ENCODE measurements at places on chromosomes 16 and 17. TPM values are rescaled to one million over a fixed set of nuclear protein-coding genes. Genes with fewer than 3 reads are reported as not detected.

GNG13 gene
- total RNA-seq, result not detected

HYDIN gene
- 7.0 TPM for total RNA-seq

SLC4A1 gene
- not detected for total RNA-seq

DNA sequence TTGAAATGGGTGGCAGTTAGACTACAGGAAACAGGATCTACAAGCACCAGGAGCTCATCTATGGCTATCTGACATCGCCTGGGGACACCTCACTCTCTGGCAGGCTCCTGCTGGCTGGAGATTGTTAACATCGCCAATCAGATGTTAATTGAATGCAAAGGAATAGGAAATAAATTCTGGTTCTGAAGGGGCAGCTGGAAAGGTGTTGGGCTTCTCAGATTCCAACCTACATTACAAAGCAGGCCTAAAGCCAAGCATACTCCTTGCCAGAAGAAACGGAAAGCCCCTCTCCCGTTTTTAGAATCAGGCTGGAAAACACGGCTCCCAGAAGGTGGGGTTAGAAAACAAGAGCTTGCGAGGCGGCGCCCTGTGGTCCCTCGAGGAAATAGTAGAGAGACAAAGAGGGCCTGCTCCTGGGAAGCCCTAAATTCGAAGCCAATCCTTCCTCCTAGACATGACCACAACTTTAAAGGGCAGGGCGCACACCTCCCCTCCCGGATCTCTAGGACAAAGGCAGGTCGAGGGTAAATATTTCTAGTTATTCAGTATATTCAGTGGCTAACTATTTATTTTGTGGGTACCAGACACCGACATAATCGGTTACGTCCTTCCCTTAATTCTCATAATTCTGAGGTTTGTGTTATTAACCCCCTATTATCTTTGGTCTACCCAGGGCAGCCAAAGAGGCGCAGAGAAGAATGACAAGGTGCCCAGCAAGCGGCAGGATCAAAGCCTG, 763 bp upstream of the TOM1L1 start:
- peak overlapping the region; percentile 93 for H3K4me3 ChIP-seq
- peak; percentile 80 for DNase-seq
- peaks cover 9% of the 10 kb centered on the region for H3K36me3 ChIP-seq
- peak overlapping the region; percentile 11 for H3K27ac ChIP-seq
- H3K4me1 ChIP-seq, result peaks cover 4% of the 10 kb centered on the region

GRCh38 chr16:81457326-81458133, 12.9 kb downstream of the CMIP start:
- no peak overlapping the region for H3K27ac ChIP-seq
- peaks cover 30% of the 10 kb centered on the region for H3K36me3 ChIP-seq
- peak; percentile 69 for DNase-seq

- DNase-seq, result no peak
- H3K4me1 ChIP-seq, result no peaks in the 10 kb centered on the region
- no peaks in the 10 kb centered on the region for H3K27me3 ChIP-seq
- no peaks in the 10 kb centered on the region for H3K36me3 ChIP-seq
These were observed 112.4 kb upstream of the NOL11 start for GRCh38 chr17:67605256-67605912.

DNA sequence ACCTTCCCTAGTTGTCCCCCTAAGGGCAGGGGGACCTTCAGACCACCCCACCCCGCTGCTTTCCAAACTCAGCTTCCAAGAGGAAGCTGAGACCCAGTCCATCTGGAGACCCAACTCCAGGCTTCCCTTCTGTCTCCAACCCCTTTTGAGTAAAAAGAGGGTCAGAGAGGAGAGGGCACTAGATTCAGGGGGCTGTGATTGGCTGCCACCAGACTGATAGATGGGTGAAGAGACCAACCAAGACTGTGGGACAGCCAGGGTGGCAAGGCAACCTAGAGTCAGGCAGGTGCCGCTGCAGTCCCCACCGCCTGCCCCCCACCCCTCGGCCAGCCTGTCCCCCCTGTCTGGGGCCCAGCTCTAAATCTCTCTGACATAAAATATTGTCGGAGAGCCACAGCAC, 92.5 kb downstream of the SDK2 start:
- peak; percentile 87 for DNase-seq
- H3K27ac ChIP-seq, result no peak overlapping the region
- no peaks in the 10 kb centered on the region for H3K27me3 ChIP-seq

- H3K27me3 ChIP-seq, result no peaks in the 10 kb centered on the region
- H3K36me3 ChIP-seq, result no peaks in the 10 kb centered on the region
- DNase-seq, result no peak
- no peak overlapping the region for H3K4me3 ChIP-seq
These were observed 579.3 kb downstream of the TOX3 start for GRCh38 chr16:51967646-51968045.

DNA sequence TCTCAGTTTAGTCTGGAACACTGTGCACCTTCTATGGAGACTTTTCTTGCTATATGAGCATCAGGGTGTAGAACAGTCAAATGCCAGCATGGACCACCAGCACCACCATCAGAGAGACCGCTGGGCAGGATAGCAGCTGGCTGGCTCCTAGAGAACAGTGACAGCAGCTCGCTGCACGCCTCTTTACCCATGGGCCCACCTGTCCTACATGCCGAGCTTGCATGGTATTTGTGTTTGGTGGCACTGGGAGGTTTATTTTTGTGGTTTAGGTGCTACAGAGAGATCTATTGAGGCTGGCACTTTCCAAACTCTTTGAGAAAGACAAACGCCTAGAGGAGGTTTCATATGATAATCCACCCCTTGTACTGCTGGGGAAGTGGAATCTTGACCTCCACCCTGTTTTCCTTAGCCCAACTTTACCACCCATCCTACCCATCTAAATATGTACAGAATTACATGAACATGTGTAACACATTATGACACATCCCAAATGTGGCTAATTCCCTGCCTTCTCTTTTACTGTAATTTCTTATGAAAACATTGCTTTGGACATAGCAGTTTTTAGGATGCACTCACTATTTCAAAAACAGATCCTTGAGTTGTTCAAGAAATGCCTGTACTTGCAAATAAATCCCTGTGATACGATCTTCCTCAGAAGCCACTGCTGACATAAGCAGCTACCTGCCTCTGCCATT, 46.3 kb downstream of the COG7 start:
- peaks cover 4% of the 10 kb centered on the region for H3K4me1 ChIP-seq
- no peak overlapping the region for H3K27ac ChIP-seq
- DNase-seq, result no peak
- H3K27me3 ChIP-seq, result no peaks in the 10 kb centered on the region
- no peak overlapping the region for H3K4me3 ChIP-seq

- H3K27ac ChIP-seq, result no peak overlapping the region
- no peak for DNase-seq
- H3K4me3 ChIP-seq, result no peak overlapping the region
- peaks cover 7% of the 10 kb centered on the region for H3K4me1 ChIP-seq
- H3K36me3 ChIP-seq, result no peaks in the 10 kb centered on the region
These were observed 516.4 kb downstream of the GRIN2A start for GRCh38 chr16:9665851-9666271.

DNA sequence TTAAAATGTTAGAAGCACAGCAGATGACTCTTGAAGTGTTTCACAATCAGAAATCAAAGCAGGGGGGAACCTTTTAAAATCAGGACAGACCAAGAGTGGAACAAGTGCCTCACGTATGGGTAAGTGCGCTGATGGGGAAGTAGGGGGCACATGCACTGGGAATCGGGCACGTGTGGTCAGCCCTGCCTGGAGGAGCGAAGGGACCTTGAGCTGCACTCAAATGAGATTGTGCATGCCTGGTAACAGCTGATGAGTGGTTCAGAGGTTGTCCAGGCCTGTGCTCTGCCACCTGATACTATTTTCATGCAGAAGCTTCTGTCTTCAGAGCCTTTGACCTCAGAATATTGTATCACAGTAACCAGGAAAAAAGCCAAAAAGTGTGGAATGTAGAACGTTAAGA, 13.7 kb upstream of the XYLT2 start:
- no peaks in the 10 kb centered on the region for H3K27me3 ChIP-seq
- peaks cover 5% of the 10 kb centered on the region for H3K4me1 ChIP-seq
- no peak for DNase-seq

GRCh38 chr16:75296606-75297005, 45.2 kb upstream of the BCAR1 start:
- no peak overlapping the region for H3K27ac ChIP-seq
- peaks cover 56% of the 10 kb centered on the region for H3K36me3 ChIP-seq
- H3K27me3 ChIP-seq, result no peaks in the 10 kb centered on the region
- no peaks in the 10 kb centered on the region for H3K4me1 ChIP-seq
- no peak for DNase-seq
- H3K4me3 ChIP-seq, result no peak overlapping the region

DNA sequence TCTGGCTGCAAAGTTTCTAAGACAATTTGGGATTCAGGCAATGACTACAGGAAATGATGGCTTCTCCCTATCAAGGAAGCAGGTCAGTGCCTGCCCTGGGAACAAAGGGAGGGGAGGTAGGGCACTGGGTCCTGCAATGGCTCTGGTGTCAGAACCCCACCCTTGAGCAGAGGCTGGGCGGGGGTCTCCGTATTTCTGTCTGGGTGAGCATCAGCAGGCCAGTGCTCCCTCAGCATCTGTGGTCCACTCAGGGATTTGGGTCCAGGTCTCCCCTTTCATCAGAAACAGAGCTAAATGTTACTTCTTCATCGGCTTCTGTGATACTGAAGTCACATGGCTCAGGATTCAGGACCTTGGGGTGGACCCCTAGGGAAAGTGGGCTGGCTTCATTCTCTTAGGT, 195.5 kb upstream of the CDH5 start:
- DNase-seq, result peak; percentile 4
- no peaks in the 10 kb centered on the region for H3K27me3 ChIP-seq
- H3K27ac ChIP-seq, result no peak overlapping the region
- no peaks in the 10 kb centered on the region for H3K4me1 ChIP-seq
- H3K36me3 ChIP-seq, result no peaks in the 10 kb centered on the region
- no peak overlapping the region for H3K4me3 ChIP-seq

All from endodermal cell (in vitro differentiated cells).